Activated T-helper 2 cell treated with anti-CD3 and anti-CD28 coated beads, Interferon-gamma antibody, Interleukin-2, Interleukin-4, amounts not matched to agents 10 μg/mL and 5 μg/mL and 100 μg/mL, durations not matched to agents 14 hours and 24 hours and 36 hours (primary cell): ENCODE measurements at places on chromosomes 11 and 22. TPM values are rescaled to one million over a fixed set of nuclear protein-coding genes. Genes with fewer than 3 reads are reported as not detected.
A peak's percentile ranks its signal among the peaks of the same experiment; 100 is the strongest.

MMP12 gene
- total RNA-seq, result not detected in 2 replicates

CRYAB gene
- not detected in 2 replicates for total RNA-seq

OR2D2 gene
- 0.94 and 1.4 TPM in 2 replicates for total RNA-seq

LUZP2 gene
- total RNA-seq, result not detected in 2 replicates

RIN1 gene
- total RNA-seq, result 1.5 and 1.6 TPM in 2 replicates

PDE2A gene
- 0.44 and 0.62 TPM in 2 replicates for total RNA-seq

DNA sequence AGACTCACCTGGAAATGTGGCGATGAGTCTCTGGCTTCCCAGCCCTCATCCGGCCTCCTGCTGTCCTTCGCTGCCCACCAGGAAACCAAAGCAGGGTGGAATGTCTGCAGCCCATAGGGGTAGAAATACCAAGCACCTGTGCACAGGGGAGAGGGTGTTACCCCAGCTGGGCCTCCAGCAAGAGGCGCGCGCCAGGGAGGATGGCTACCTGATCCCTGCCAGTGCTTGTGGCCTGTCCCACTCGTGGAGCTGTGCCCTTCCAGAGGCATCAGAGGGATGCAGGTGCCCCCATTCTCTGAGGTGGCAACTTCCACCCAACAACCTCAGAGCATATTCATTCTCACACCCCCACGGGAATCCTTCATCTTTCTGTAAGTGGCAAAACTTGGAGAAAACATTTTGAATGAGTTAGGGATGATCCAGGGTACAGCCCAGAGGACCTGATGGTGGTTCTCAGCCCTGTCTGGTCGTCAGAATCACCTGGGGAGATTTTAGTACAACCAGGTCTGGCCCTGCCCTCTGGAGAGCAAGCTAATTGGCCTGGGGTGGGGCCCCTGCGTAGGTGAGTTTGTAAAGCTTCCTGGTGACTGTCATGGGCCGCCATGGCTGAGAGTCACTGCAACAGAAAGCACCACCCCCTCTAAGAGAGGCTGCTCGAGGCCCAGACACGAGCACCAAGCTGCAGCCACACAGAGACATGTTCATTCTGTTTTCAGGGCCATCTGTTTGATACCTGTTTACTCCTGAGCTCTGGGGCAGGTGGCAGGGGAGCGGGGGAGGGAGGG is 9.9 kb downstream of the SUN2 start:
- peaks cover 11% of the 10 kb centered on the region for H3K4me1 ChIP-seq
- no peaks in the 10 kb centered on the region for H3K27me3 ChIP-seq
- no peak overlapping the region for H3K27ac ChIP-seq
- H3K36me3 ChIP-seq, result peaks cover 82% of the 10 kb centered on the region
- no peak for DNase-seq
- no peak overlapping the region for H3K4me3 ChIP-seq

- no peak overlapping the region for H3K4me3 ChIP-seq
- H3K27ac ChIP-seq, result no peak overlapping the region
- peaks cover 2% of the 10 kb centered on the region for H3K27me3 ChIP-seq
- H3K36me3 ChIP-seq, result no peaks in the 10 kb centered on the region
Measured at GRCh38 chr22:23557036-23557435, 23.1 kb downstream of the IGLL1 start.

DNA sequence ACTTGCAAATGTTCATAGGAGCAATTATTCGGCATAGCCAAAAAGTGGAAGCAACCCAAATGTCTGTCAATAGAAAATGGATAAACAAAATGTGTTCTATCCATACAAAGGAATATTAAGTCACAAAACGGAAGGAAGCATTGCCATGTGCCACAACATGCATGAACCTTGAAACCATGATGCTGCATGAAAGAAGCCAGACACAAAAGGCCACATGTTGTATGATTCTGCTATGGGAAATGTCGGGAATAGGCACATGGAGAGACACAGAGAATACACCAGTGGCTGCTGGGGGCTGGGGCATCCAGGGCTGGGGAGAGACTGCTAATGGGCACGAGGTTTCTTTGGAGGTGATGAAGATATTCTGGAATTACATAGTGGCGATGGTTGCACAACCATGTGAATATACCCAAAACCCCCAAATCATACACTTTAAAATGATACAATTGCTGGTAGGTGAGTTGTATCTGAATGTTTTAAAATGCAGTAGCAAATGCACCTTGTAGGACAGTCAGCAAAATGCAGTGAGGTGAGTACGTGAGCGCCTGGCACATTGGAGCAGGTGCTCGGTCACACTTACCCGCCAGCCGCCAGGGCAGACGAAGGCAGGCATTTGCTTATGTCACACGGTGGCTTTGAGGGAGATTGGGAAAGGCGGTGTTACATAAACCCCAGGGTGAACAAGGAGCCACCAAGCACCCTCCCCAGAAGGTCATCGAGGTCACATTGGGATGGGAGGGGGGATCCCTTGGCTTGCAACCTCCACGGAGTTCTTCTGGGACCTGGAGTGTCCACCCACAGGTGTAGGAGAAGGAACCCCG is 6.3 kb upstream of the OSM start:
- H3K4me3 ChIP-seq, result no peak overlapping the region
- H3K4me1 ChIP-seq, result peaks cover 68% of the 10 kb centered on the region
- H3K27ac ChIP-seq, result peak overlapping the region; percentile 11
- DNase-seq, result no peak
- H3K27me3 ChIP-seq, result no peaks in the 10 kb centered on the region

DNA sequence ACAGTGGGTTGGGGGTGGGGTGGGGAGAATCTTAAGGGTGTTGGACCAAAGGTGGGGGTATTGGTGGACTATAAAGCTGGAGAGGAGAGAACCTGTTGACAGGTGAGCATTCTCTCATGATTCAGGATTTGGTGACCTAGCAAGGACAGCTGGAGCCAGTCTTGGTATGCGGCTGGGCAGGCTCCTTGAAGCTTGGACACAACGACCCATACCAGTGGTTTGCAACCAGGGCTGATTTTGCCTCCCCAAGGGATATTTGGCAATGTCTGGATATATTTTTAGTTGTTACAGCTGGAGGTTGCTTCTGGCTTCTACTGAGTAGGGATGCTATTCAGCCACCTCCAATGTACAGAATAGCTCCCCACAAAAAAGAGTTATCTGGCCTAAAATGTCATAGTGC is 5.6 kb downstream of the EXT2 start:
- peaks cover 14% of the 10 kb centered on the region for H3K4me1 ChIP-seq
- no peaks in the 10 kb centered on the region for H3K27me3 ChIP-seq
- no peak for DNase-seq
- H3K27ac ChIP-seq, result no peak overlapping the region
- H3K4me3 ChIP-seq, result no peak overlapping the region

- no peak for DNase-seq
- peak overlapping the region; percentile 74 for H3K4me3 ChIP-seq
- H3K4me1 ChIP-seq, result peaks cover 82% of the 10 kb centered on the region
- peak overlapping the region; percentile 95 for H3K27ac ChIP-seq
Measured at GRCh38 chr22:37231406-37232139, 12.5 kb downstream of the RAC2 start.

DNA sequence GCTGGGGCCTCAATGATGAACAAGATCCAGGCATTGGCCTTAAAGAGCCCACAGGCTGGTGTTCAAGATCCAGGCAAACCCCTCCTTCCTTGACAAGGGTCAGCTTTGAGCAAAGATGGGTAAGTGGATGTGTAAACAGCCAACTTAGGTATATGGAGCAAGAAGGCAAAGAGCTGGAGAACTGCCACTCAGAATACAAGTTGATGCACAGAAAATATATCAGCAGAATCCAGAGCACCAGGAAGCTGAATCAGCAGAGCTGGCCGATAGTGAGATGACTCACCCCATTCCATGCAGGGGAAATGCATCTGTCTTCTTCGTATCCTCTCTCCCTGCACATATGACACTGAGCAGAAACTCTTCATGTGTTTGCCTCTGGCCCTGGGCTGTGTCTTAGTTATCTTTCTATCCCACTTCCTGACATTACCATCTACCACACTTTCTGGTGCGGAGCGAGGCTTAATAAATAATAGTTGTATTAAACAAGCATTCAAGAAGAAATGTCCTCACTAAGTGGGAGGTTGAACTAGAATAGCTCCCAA is 57.8 kb downstream of the ENDOD1 start:
- peaks cover 6% of the 10 kb centered on the region for H3K27me3 ChIP-seq
- no peak overlapping the region for H3K4me3 ChIP-seq
- peaks cover 46% of the 10 kb centered on the region for H3K4me1 ChIP-seq
- DNase-seq, result no peak
- H3K27ac ChIP-seq, result peak overlapping the region; percentile 1
- no peaks in the 10 kb centered on the region for H3K36me3 ChIP-seq

- no peaks in the 10 kb centered on the region for H3K27me3 ChIP-seq
- peak overlapping the region; percentile 83 for H3K4me3 ChIP-seq
- DNase-seq, result no peak
- peak overlapping the region; percentile 94 for H3K27ac ChIP-seq
- H3K4me1 ChIP-seq, result peaks cover 84% of the 10 kb centered on the region
Measured at GRCh38 chr11:60984636-60985035, 13.2 kb downstream of the CD6 start.

GRCh38 chr11:34595391-34595790 is 25.5 kb upstream of the EHF start:
- H3K27me3 ChIP-seq, result peaks cover 25% of the 10 kb centered on the region
- no peak for DNase-seq
- peaks cover 10% of the 10 kb centered on the region for H3K4me1 ChIP-seq
- no peak overlapping the region for H3K4me3 ChIP-seq
- no peaks in the 10 kb centered on the region for H3K36me3 ChIP-seq

DNA sequence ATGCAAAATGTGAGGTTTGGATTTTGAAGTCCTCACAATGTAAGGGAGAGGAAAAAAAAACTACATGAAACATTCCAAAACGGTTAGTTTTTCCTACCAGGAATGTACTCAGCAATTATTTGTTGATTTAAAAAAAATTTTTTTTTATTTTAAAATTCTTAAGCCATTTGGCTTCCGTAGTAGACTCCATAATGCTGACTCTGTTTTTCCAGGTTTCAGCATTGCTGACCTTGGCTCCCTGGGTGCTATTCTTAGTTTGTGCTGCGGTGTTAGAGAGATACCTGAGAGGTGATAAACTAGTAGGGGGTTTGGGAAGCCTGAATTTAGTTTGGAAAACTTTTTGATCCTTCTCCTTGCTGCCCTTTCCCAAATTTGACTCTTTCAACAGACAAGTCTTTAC is 10.6 kb downstream of the STT3A start:
- no peak for DNase-seq
- H3K4me1 ChIP-seq, result no peaks in the 10 kb centered on the region
- no peak overlapping the region for H3K4me3 ChIP-seq
- peaks cover 78% of the 10 kb centered on the region for H3K36me3 ChIP-seq
- no peak overlapping the region for H3K27ac ChIP-seq

DNA sequence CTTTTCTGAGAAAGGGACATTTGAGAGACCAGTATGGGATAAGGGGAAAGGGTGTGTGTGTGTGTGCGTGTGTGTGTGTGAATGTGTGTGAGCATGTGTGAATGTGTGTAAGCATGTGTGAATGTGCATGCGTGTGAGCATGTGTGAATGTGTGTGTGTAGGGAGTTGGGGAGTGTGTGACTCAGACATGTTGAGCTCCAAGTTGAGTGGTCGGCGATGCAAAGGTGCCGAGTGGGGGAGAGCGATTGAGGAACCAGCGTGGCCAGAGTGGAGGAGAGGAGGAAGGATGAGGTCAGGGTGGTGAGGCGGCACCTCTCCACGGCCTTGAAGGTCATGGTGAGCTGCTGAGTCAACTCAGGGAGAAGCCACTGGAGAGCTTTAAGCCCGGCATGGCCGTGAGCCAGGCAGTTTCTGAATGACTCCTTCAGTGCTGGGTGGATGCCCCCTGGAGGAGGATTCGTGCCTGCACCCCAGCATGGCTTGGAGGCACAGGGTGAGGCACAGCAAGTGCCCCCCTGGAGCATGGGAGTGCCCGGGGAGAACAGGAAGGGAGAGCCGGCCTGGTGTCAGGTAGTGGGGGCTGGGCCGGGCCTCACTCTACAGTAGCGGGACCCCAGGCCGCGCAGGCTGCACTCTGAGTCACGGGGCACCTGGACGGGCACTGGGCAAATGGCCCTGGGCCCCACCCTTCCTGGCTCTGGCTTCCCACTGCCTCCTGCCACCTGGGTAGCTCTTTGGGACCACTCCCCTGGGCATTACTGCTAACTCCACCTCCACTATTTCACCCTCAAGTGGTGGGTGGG is 8.2 kb upstream of the CCDC88B start:
- peak; percentile 65 for DNase-seq
- H3K36me3 ChIP-seq, result peaks cover 5% of the 10 kb centered on the region
- peak overlapping the region; percentile 83 for H3K27ac ChIP-seq
- no peaks in the 10 kb centered on the region for H3K27me3 ChIP-seq
- no peak overlapping the region for H3K4me3 ChIP-seq

DNA sequence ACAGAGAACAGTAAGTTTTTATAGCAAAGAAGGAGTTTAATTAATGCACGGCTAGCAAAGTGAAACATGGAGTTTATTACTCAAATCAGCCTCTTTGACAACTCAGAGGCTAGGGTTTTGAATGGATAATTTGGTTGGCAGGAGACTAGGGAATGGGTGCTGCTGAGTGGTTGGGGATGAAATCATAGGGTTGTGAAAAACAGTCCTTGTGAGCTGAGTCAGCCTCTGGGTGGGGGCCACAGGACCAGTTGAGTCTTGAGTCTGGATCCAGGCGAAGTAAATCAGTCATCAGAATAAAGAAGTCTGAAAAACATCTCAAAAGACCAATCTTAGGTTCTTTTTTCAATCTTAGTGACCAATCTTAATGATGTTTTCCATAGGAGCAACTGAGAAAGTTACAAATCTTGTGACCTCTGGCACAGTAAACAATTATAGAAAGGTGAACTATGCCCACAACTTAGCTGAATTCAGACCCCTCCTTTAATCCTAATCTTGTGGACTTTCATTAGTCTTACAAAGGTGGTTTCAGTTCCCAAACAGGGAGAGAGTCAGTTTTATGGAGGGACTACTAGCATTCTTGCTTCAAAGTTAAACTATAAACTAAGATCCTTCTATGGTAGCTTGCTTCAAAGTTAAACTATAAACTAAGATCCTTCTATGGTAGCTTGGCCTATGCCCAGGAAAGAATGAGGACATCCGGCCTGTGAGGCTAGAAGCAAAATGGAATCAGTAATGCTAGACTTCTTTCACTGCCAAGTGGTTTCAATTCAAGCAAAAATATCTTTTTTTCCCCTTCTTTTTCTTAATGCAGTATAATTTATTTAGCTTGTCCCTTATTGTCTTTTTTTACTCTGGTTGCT is 84.5 kb downstream of the AASDHPPT start:
- no peaks in the 10 kb centered on the region for H3K4me1 ChIP-seq
- H3K27ac ChIP-seq, result no peak overlapping the region
- H3K36me3 ChIP-seq, result no peaks in the 10 kb centered on the region
- DNase-seq, result no peak

DNA sequence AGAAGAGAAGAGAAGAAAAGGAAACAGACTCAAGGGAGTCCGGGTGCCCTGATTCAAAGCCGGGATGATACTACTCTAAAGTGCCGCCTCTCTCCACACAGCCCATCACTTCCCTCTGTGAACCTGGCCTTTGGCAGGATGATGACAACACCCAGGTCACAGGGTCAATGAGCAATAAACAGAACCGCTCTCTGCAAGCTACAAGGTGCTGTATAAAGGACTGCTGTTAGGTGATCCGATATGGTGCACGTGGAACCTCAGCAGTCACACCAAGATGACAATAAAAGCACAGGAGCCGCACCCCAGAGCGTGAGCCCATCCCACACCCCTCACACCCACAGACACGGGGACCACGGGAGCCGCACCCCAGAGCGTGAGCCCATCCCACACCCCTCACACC is 10.7 kb downstream of the TTLL1 start:
- H3K27me3 ChIP-seq, result no peaks in the 10 kb centered on the region
- DNase-seq, result no peak
- no peak overlapping the region for H3K27ac ChIP-seq
- H3K4me3 ChIP-seq, result no peak overlapping the region
- H3K36me3 ChIP-seq, result no peaks in the 10 kb centered on the region
